ENCODE measurements at places on chromosomes 6 and 20. TPM values are rescaled to one million over a fixed set of nuclear protein-coding genes. Genes with fewer than 3 reads are reported as not detected.

ARMC2 gene
- 0.99 TPM for total RNA-seq

EPHA7 gene
- total RNA-seq = not detected

DNA sequence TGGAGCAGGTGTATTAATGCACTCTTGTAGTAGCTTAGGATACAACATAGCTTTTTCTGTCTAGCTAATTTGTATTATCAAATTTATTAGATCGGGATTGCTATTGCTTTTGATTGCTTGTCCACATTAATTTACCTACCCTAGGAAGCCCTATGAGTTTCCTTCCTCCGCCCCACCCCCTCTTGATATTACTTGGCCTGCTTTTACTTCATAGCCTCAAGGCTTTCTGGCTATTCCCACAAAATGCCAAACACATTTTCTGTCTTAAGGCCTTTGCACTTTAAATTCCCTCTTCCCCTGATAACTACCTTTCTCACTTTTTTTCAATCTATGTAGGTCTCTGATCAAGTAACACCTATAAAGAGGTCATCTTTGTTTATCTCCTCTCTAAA lies 99.1 kb upstream of the PRSS16 start:
- DNase-seq = no peak

HLA-DQB1 gene
- total RNA-seq = not detected

DNA sequence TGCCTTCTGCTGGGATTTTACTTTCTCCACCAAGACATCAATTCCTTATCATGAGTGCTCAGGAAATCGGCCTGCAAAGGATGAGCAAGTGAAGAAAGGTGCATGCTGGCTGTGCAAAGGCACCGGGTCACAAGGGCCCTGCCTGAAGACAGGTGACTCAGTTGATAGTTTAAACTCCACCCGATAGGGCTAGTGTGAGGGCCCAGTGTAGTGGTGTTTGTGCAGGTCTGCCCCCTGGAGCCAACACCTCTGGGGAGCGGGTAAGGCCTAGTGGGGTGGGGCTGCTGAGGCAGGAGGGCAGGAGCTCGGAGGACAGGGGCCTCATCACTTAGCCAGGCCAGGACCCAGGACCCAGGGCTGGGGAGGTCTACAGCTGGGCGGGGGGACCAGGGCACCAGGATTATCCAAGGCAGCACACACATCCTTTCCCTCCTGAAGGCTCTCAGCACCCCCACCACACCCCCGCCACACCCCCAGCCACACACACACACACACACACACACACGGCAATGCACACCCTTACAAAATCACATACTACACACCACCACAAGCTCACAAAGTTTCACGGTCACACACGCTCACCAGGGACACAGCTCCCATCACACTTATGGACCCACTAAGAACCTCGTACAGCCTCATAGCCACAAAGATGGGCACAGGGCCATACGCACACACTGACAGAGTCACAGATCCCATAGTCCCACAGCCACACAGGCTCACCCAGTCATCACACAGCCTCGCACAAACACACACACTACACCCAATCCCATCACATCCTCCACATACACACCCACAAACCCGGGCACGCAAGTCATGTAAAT lies 75.4 kb downstream of the GRM4 start:
- no peak for DNase-seq

DNA sequence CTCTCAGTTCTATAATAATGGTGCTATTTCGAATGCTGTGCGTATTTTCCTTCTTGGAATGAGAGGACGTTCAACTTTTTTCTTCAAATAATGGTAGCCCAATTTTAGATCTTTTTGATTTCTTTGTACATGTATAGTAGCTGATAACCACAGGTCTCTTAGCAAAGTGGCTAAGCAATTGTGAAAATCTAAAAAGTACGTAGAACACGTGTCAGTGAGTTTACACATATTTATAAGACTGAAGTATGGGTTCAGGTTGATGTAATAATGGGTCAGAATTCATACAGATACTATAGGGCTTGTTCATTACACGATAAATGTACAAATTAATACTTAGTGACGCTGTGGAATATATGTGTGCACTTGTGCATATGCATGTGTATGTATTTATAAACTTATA lies 1.3 kb downstream of the SMIM13 start:
- no peak for DNase-seq

DNA sequence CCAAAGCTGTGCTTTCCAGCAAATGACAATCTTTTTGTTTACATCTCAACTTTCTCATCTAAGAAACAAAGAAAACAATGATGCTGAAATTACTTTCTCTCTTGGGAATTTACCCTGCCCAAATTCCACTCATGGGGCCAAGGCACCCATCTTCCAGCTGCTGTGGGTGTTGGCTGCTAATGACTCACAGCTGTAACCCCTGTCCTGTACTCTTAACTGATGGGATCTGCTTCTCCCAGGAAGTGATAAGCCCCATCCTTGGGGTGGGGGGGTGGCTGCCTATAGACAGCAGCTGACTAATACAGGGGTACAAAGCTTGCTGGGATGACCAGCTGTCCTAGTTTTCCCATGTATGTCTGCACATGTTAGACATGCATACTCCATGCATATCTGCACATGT lies 938.6 kb downstream of the C6orf118 start:
- no peak for DNase-seq

DNA sequence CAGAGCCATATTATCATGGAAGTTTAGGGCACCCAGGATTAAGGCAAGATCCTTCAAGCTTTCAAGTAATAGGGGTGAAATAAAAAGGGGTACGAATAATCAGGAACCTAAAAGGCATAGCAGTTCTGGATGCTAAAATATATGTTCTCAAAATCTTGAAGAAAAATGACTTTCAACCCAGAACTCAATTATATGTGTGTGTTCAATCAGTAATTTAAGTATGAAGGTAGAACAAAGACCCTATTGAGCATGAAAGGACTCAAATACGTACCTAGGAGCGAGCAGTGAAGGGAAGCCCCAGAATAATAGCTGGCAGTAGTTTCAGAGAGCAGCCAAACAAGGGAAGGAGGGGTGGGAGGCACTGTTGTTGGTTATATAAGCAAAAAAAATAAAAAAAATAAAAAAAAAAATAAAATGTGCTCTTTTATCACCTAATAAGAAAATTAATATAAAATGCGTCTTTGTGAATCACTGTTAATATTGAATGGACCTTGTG lies 45.4 kb downstream of the MYO6 start:
- no peak for DNase-seq

All from pulmonary artery endothelial cell (primary cell).